Dorsolateral prefrontal cortex (tissue), 122 donors: ENCODE measurements at places on chromosomes 2 and 18. TPM values are rescaled to one million over a fixed set of nuclear protein-coding genes. Genes with fewer than 3 reads are reported as not detected.

DNA sequence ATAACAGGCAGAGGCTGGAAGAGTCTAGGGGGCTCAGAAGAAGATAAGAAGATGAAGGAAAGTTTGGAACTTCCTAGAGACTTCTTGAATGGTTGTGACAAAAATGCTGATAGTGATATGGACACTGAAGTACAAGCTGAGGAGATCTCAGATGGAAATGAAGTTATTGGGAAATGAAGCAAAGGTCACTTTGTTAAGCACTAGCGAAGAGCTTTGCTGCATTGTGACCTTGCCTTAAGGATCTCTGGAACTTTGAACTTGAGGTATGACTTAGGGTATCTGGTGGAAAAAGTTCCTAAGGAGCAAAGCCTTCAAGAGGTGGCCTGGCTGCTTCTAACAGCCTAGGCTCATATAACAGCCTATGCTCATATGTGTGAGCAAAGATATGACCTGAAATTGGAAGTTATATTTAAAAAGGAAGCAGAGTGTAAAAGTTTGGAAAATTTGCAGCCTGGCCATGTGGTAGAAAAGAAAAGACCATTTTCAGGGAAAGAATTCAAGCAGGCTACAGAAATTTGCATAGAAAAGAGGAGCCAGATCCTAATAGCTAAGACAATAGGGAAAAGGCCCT is 91.3 kb downstream of the L3MBTL4 start:
- DNase-seq, result no peak

DNA sequence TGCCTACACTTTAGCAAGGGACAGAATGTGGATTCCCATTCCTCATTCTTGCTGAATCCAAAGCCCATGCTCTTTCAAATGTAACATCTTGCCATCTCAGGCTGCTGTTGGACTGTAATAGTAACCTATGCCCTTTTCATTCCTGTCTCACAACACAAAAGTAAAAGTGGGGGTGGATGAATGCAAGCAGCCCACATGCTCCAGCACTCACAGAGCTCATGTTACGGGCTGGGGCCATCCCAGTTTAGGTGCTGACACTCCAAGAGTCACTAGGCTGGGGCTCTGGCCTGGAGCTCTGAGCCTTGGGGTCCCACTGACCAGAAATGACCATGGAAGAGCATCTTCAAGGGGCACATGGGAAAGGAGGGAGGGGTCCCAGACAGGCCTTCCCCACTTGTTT is 47.6 kb downstream of the CCBE1 start:
- DNase-seq, result no peak

GRCh38 chr18:1530650-1531049 is 626.0 kb downstream of the ADCYAP1 start:
- DNase-seq, result no peak

DNA sequence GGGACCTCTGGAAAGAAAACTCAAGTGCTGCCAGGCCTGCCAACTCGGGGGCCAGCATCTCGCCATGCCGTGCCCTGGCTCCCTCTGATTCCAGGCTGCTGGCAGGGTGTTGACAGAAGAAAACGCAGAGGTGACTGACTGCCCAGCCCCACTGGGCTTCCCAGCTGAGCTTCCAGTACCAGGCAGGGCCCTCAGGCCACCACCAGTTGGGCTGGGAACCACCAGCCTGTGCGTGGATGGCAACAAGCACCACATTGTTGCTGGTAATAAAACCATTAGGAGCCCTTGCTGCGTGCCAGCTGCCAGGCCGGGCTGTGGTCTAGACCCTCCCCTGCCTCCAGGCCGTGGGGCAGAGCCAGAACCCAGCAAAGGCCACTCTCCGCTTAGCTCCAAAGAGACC is 9.2 kb downstream of the DNMT3A start:
- no peak for DNase-seq

DNA sequence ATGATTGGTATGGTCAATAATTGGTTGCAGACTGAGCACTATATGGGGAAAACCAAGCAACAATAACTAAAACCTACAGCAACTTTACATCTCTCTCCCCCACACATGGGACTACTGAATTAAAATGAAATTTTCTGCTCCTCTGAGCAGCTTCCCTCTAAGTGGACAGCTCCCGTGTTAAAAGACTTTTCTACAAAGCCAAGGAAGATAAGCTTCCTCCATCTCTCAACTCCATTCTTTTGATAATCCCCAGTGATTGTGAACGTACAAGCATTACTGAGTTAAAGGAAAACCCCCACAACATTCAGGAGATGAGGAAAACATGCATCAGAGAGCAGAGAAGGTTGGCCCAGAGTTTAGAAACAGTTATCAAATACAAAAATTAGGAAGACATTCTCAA is 21.9 kb downstream of the CCBE1 start:
- DNase-seq, result no peak

DNA sequence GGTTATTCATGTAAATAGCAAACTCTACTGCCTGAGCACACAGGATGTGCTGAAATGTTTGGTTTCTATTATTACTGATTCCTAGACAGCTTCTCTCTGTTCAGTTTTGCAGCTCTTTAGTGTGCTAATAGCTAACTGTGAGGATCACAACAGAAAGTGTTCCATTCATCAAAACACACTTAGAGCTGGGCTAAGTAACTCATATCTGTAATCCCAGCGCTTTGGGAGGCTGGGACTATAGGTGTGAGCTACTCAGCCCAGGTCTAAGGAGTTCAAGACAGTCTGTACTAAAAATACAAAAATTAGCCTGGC is 63.2 kb downstream of the MOGAT1 start:
- DNase-seq, result no peak

- no peak for DNase-seq
These were observed 144.9 kb downstream of the SEPTIN10 start for GRCh38 chr2:109468893-109469292.

- no peak for DNase-seq
These were observed 46.8 kb downstream of the RAB27B start for GRCh38 chr18:54875063-54875462.

DNA sequence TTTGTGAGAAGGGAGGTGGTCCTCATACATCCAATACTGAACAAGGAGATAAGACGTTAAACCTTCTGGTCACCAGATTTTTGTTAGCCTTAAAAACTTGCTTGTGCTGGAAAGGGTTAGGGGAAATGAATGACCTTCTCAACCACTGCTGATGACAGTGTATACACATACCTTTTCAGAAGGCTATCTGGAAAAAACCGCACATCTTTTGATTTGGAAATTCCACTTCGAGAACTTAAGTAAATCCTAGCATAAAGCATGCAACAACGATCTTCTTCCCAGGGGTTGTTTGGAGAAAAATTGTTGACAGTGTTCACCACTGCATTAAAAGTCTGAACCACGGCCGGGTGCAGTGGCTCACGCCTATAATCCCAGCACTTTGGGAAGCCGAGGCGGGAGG is 7.6 kb downstream of the YWHAQ start:
- DNase-seq, result no peak

DNA sequence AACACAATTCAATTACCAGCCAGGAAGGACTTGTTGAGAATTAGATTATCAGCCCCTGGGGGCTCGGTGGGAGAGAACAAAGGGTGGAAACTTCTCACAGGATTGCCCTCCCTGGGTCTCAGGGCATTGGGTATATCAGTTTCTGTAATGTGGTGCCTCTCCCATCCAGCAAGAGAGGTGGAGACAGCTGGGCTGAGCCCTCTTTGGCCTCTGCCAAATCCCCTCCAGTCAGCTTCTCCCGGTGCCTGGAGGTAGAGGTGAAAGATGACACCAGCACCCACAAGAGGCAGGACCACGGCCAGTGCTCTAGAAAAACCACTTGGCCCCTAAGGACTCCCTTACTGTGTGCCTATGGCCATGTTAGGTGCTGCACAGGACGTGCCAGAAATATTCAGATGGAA is 179.7 kb downstream of the HAUS1 start:
- DNase-seq, result no peak

DNA sequence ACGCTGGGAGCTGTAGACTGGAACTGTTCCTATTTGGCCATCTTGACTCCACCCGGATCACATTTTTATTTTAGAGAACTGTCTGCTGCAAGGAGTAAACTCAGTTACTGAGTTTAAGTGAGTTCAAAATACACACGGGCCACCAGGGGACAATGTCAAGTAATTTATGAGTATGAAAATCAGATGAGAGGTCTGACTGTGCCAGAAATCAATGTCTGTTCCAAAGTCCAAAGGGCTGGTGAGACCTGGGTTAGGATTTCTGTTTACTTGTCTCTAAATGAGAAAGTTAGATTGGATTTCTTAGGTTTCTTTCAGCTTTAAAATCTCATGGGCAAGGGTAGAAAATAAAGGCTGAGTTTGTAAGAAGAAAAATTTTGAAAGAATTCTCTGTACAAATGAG is 465.8 kb upstream of the MEIS1 start:
- DNase-seq, result no peak

GKN2 gene
- total RNA-seq, result not detected

FKBP1B gene
- total RNA-seq, result 22.2 TPM

REG3G gene
- not detected for total RNA-seq

INHA gene
- total RNA-seq, result 2.5 TPM

MTHFD2 gene
- 16.2 TPM for total RNA-seq
